ENCODE measurements at places on chromosomes 5 and 9.
A peak's percentile ranks its signal among the peaks of the same experiment; 100 is the strongest.

DNA sequence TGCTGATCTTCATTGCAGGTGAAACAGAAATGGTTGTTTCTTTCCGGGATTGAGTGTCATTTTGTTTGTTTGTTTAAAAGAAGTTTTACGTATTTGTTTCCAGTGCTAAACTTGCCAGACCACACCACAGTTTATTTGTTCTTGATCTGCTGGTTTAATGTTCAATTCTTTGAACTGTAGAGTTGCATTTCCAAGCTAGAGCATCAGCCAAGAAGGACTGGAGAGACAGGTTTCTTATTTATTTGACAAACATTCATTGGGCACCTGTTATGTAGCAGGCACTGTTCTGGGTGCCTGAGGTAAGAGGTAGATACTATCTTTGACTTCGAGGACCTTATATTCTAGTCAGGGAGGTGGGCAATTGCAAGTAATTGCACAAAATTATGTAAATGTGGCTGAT is 45.0 kb downstream of the MCCC2 start:
- DNase-seq: no peak

GRCh38 chr9:99834474-99834873 is 12.8 kb downstream of the NR4A3 start:
- no peak for DNase-seq

DNA sequence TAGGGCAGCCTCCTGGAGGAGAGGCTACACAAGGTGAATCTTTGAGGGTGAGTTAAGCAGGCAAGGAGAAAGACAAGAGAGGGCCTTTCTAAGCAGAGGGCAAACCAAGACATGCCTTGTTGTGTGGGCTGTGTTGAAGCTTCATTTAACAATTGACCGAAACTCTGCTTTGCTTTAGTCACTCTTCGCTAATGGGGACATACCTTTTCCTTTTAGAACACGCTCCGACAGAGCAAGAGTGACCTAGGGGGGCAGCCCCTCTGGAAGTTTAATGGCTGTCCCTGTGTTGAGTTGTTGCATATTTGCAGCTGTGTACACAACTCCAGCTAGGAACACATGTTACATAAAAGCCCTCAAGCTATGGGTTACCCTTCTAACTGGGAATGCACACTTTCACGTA is 218.1 kb upstream of the WWC1 start:
- no peak for DNase-seq

DNA sequence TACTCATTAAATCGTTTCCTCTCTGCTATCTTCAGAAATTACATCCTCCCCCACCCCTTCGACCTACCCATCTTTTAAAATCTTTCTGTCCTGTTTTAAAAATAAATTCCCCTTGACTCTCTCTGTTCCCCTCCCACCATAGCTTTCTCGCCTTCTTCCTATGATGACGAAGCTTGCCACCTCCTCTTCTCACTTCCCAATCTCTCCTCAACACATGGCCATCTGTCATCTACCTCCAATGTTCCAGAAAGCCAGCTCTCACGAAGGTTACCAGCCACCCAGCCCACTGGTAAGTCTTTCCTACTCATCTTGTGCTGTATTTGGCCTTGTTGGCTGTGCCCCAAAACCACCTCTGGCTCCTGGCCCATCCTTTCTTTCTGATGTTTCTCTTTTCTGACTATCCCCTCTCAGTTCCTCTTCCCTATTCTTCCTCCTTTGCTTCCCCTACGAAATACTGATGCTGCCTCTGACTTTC is 346.3 kb downstream of the ENC1 start:
- no peak for DNase-seq

- no peak for DNase-seq
Observed at GRCh38 chr5:97494465-97494864, 311.4 kb upstream of the RIOK2 start.

GRCh38 chr9:21984101-21984500 is 10.1 kb downstream of the CDKN2A start:
- no peak for DNase-seq

DNA sequence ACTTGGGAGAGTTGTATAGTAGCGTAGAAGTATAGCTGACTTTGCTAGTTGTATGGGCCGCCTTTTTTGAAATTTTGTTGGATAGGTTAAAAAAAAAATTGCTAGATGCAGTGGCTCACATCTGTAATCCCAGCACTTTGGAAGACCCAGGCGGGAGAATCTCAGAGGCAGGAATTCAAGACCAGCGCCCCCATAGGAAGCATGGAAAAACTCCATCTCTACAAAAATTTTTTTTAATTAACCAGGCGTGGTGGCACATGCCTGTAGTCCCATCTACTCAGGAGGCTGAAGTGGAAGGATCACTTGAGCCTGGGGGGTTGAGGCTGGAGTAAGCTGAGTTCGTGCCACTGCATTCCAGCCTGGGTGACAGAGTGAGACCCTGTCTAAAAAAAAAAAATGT is 59.2 kb downstream of the SMC5 start:
- no peak for DNase-seq

- DNase-seq: no peak
Observed at GRCh38 chr5:148973455-148973854, 89.4 kb downstream of the SH3TC2 start.

DNA sequence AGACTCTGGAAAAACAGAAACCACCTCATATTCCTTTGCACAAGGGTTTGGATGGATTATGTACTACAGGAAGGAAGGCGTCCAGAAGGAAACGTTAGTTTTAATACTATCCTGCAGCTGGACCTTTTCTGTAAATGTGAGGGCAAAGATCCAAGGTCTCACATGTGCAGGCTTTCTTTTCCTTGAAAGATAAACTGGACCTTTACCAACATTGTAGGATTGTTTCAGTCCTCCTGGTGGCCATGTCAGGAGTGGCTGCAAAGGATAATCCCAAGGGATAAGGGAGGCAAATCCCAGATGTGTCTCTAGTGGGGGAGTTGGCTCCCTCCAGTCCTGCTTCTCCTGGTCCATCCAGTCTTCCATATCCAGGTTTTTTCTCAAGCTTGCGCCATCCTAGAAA is 397.5 kb downstream of the HTR1A start:
- DNase-seq: no peak

- DNase-seq: no peak
Observed at GRCh38 chr5:127878174-127878750, 175.1 kb downstream of the CCDC192 start.

GRCh38 chr5:172740428-172741205 is 30.4 kb downstream of the DUSP1 start:
- peak; percentile 71 for DNase-seq

GRCh38 chr5:61120534-61120933 is 41.7 kb downstream of the SMIM15 start:
- no peak for DNase-seq

- no peak for DNase-seq
Observed at GRCh38 chr5:41921874-41922273, 3.2 kb upstream of the FBXO4 start.

DNA sequence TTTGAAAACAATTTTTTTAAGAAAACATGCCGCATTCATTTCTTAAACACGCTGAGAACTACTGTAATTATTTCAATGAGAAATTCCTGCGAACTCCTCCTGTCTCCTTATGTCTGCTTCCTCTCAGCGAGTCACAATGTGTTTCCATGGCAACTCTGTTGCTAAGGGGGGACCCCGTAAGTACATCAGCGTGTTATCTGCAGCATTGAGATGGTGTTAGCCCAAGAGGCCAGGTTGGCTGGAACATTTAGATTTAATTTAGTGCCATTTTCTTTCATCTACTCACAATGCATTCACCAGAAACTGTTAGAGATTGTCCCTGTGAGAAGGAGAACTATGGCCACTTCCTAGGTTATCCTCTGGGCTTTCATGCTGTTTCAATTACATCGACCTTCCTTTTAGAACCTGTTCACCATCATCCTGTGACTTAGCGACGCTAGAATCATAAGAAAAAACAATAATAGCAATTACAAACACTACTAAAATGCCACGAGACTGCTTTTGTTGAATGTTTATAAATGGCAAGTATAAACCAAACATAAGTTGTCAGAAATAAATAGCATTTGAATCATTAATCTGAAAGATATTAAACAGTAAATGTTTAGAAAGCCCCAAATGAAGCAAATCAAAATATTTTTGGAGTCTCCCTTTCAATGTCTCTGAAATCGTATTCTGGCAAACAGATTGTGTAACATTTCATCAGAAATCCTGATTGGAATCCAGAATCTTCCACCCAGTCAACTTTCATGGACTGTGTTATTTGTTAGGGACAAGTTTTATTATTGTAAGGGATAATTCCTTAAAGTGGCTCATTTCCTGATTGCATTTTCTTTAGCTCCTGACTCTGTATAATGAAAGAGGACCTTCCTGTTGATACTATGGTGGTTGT is 39.7 kb upstream of the SHC3 start:
- DNase-seq: no peak

GRCh38 chr9:36997414-36997813 is 36.7 kb downstream of the PAX5 start:
- DNase-seq: no peak

- no peak for DNase-seq
Observed at GRCh38 chr9:114929201-114929600, 1.2 kb downstream of the TNFSF8 start.

DNA sequence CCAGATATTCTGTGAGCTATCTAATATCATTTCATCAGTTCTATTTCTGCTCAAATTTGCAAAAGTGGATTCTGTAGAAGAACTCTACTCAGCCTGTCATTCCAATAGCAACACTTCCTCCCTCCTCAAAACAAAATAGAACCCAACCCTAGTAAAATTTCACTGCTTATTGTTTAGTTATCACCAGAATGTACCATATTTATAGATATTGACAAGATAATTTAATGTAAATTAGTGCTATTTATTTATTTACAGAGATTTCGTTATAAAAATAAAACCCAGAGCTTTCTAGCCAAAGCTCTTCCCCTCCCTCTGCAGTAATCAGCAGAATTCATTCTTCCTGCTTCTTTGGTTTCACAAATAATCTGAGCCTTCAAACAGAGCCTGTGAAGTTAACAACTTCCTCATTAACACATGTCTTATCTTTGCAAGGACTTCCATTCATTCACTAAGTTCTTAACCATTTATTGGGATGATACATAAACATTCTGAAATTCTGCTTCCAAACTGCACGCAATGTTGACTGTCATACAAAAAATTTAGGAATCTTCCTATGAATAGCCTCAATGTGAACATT is 73.7 kb upstream of the PJA2 start:
- DNase-seq: no peak

GRCh38 chr5:146640285-146640896 is 124.4 kb upstream of the GPR151 start:
- no peak for DNase-seq

Data from uterus (tissue), 4 donors.